Right ventricle myocardium inferior (tissue), 1 donor: ENCODE measurements at places on chromosomes 5 and 9. TPM values are rescaled to one million over a fixed set of nuclear protein-coding genes. Genes with fewer than 3 reads are reported as not detected.

The FAXDC2 gene
- total RNA-seq, result 27.6 TPM

The XRCC4 gene
- total RNA-seq, result 7.9 TPM

The CHMP5 gene
- total RNA-seq, result 51.5 TPM

The CNTNAP3B gene
- 6.8 TPM for total RNA-seq

The RGS14 gene
- total RNA-seq, result 3.9 TPM

The PDE8B gene
- 1.0 TPM for total RNA-seq

The HACD4 gene
- 1.1 TPM for total RNA-seq

The LCN12 gene
- total RNA-seq, result 2.9 TPM

The SLC2A6 gene
- total RNA-seq, result 2.7 TPM

The COL15A1 gene
- 58.3 TPM for total RNA-seq

The KCTD16 gene
- total RNA-seq, result 0.03 TPM

The SHB gene
- 14.7 TPM for total RNA-seq

The DMRT1 gene
- total RNA-seq, result not detected

The ZDHHC11 gene
- total RNA-seq, result 38.0 TPM

The INSL4 gene
- total RNA-seq, result not detected

The FOXD4L5 gene
- total RNA-seq, result not detected

The PRRX2 gene
- 0.54 TPM for total RNA-seq

The ADAMTS19 gene
- total RNA-seq, result 0.95 TPM

The TRIM23 gene
- total RNA-seq, result 18.1 TPM

The CFAP157 gene
- not detected for total RNA-seq

The HSPB3 gene
- total RNA-seq, result 549 TPM

The TNFSF8 gene
- total RNA-seq, result 0.57 TPM

The LVRN gene
- total RNA-seq, result 1.3 TPM

The SPAAR gene
- 9.6 TPM for total RNA-seq

The GPBP1 gene
- total RNA-seq, result 58.9 TPM

The PCA3 gene
- not detected for total RNA-seq

The RETREG1 gene
- 197 TPM for total RNA-seq

The HOMER1 gene
- total RNA-seq, result 51.6 TPM

The RNF208 gene
- 26.0 TPM for total RNA-seq

The TAF11L10 gene
- not detected for total RNA-seq

The ENHO gene
- 0.51 TPM for total RNA-seq

The C5orf52 gene
- total RNA-seq, result not detected

The SHISAL2B gene
- not detected for total RNA-seq

The SLC45A2 gene
- total RNA-seq, result not detected
